ENCODE measurements at places on chromosomes 16 and 17.

GRCh38 chr17:58307468-58308172, 21.0 kb downstream of the TSPOAP1 start:
- no peak for DNase-seq

GRCh38 chr17:16519021-16519420, 27.0 kb upstream of the LRRC75A start:
- DNase-seq, result no peak

DNA sequence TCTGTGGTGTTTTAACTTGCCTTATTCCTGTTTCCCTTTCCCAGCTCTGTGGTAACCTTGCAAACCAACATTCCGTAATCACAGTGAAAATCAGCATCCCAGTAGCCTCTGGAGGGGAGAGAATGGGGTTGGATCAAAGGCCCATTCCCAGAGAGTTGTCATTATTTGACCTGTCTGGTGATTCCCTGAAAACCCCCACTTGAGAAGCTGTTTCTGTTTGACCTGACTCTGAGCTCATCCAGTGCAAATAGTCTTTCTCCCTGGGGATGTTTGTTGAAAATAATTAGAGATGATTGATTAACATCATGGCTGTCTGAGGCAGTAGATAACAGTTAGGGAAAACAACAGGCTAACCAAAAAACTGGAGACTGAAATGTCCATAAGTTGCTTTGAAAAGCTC, 3.0 kb downstream of the CACNG1 start:
- DNase-seq, result no peak

DNA sequence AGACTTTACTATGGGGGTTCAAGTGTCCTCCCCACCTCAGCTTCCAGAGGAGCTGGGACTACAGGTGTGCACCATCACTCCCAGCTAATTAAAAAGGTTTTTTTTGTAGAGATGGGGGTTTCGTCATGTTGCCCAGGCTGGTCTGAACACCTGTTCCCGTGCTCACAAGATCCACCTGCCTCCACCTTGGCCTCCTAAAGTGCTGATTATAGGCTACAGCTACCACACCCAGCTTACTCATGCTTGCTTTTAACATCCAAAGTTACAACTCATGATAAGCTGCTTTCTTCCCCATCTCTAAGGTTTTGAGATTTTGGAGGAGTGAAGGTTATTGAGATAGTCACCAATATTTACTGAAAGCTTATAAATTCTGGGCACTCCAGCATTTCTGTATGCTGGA, 2.6 kb downstream of the NUP88 start:
- no peak for DNase-seq

- DNase-seq, result no peak
These were observed 34.0 kb downstream of the ZNF750 start for GRCh38 chr17:82805823-82806222.

DNA sequence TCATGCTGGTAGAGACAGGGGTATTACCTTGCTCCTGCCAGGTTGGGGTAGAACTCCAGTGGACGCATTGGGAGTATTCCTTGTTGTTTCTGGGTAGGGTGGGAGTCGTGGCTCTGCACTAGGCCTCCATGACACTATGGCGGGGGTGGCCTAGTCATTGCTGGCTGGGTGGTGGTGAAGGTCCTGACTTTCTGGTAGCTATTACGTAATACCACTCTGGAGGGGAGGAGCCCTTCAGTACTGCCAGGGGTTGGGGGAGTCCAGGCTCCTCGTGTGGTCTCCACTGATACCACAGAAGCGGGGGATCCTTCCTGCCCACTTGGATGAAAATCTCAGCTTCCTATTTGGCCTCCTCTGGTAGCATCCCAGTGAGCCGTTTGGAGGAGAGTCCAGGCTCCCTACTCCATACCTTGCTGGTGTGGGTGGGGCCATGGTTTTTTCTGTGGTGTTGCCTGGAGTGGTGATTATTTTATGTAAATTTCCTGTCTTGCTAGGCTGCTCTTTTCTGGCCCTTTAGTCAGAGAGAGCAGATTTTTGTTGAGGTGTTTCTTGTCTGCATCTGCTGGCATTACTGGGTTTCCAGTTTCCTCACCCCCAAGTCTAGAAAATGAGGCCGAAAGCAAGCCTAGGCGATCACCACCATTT, 65.8 kb upstream of the GNG13 start:
- no peak for DNase-seq

All from HT1080 (cell line).